ENCODE measurements at places on chromosomes 4 and X. TPM values are rescaled to one million over a fixed set of nuclear protein-coding genes. Genes with fewer than 3 reads are reported as not detected.

DNA sequence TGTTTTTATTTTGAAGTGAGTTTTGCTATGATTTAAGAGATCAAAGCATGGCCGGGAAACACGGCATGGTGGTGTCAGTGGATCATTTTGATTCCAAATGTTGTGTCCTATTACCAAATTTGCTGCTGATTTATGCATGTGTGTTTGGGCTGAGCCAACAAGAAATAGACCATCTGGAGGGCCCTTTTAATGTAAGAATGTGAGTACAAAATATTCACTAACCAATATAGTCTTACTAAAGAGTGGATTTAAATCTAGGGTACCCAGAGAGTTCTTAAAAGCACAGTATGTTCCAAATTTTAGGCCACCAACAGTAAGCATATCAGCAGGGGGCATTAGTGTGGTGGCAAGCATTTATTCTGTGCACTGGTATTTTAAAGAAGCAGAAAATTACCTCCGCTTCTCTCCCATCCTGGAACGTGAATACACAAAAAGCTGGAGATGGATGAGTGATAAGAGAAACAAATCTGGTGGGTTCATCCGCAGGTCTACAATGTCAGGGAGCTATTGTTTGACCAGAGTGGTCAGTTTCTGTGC is 444.4 kb upstream of the IGFBP7 start:
- ATAC-seq = no peak

DNA sequence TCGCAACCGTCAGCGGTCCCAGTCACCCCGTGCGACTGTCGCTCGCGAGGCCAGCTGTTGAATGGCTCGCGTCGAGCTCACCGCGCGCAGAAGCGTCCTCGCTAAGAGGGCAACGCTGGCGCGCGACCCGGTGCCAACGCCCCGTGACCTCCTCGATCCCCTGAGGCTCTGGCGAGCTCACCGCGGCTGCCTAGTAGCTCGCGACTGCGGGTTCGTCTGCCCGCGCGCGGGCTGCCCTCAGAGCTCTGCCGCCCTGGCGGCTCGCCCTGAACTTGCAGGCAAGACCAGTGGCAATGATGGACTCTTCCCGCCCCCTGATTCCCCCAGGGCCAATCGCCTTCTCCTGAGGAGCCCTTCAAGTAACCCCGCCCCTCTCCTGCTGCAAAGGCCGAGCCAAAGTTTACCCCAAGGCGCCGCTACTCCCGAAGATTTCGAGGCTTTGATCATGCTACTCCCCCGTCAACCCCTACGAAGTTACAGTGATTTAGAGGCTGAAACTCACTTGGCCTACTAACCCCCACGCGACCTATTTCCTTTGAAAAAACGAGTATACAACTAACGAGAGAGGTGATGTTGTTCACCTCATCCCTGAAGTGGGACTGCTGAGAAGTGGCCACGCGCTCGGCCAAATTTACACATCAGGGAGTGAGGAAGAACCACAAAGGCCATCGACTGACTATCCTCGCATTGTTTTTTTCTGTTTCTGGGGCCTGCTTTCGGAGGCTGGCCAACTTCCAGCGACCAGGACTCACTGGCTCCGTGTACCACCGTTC is 37.5 kb downstream of the PGRMC1 start:
- peak; percentile 93 for ATAC-seq

DNA sequence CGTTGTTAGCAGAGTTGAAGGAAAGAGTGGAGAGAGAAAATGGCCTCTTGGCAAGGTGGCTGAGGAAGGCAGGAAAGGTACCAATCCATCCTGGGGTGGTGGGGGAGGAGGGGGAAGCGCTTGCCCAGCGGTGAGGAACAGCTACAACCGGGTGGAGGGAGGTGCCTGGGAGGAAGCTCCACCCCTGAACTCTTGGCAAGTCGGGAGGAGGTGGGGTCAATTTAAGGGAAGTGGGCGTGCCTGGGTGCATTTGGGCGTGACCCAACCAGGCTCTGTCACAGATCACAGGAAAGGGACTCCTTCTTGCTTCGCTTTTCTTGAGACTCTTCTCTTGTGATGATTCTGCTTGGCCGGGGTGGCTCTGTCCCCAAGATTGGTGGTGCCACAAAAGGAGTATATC is 41.7 kb downstream of the BCORL1 start:
- ATAC-seq = peak; percentile 100

- no peak for ATAC-seq
Observed at GRCh38 chr4:136861091-136861490, 671.2 kb downstream of the PCDH18 start.

DNA sequence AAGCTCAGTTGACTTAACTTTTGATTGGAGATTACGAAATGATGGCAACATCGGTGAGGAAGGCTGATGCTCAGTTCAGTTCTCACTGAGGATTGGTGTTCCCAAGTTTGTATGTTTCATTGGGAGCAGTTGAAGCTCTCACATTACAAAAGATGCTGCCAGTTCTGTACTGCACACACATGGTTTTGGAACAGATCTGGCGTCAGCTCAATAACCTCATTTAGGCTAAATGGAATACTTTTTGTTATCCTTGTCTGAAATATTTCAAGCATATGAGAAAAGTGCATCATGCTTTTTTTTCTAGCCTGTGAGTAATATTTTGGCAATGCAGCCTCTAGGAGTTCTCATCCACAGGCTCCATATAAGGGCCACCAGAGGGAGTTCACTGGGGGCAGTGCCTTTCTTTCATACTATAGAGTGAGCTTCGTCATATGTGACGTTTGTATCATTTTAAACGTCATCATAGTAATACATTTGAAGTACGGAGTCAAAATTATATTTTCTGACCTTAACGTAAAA is 4.1 kb downstream of the ENPEP start:
- no peak for ATAC-seq

DNA sequence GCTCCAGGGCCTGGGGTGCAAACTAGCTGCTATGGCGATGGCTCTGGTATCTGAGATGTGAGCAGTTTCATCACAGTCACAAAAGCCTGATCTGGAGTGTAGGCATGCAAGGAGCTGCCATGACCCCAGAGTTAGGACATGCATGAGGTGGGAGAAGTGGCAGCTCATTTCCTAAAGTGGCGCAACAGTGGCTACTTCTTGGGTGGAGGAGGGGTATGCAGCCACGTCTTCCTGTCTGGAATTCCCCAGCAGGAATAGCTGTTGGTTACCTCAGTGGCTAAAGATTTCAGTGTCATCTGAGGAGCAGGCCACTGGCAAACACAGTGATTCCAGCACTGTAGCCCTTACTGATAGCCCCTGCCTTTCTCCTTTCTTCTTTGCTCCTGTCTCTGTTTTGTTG is 1382.5 kb downstream of the C4orf33 start:
- ATAC-seq = no peak

GRCh38 chrX:69036674-69037573 is 128.3 kb downstream of the PJA1 start:
- ATAC-seq = no peak

GRCh38 chrX:108285918-108286317 is 152.3 kb downstream of the COL4A6 start:
- no peak for ATAC-seq

DNA sequence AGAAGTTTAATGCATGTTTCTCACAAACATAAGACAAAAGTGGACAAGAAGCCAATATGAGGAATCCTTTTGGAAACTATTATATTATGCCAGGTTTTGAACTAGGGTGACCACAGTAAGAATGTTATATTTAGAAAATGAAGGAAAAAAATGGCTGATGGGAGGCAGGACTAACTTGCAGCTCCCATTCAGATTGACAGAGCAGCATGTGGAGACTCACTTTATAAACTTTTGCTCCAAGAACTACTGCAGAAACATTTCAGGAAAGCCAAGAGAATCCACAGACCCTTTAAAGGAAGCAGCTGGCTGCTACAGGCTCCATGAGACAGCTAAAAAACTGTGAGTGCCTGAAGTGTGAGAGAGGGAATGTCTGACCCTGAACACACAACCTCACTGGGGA is 738.6 kb upstream of the GRIA3 start:
- no peak for ATAC-seq

DNA sequence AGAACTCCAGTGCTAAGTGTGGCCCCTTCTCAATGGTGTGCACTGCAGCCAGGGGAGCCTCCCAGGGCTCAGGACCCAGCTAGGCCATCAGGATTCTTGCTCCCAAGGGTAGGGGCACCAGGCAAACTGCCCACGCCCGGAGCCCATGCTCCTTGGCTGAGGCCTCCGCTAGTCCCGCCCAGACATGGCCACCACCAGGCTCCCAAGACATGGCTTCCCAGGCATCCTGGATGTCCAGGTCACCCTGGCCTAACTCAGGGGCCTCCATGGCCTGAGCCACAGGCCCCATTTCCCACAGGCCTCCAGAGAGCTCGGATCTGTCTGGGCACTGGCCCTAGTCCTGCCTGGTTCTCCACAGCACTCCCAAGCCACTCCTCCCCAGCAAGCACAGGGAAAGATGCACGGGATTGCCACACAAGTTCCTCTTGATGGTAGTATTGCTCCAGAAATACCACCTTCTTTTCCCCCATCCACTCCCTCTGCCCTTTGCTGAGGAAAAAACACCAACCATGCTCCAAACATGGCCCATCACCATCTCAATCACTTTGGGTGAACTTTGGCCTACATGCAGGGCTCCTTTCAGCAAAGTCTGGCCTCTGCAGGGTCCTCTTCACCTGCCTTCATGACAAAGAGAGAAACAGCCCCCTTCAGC is 274.7 kb upstream of the AGTR2 start:
- ATAC-seq = no peak

- ATAC-seq = no peak
Observed at GRCh38 chrX:45956191-45956870, 588.9 kb downstream of the ZNF674 start.

GRCh38 chr4:156052116-156052515 is 98.5 kb upstream of the CTSO start:
- ATAC-seq = no peak

- ATAC-seq = peak; percentile 99
Observed at GRCh38 chrX:107454302-107454701, 4.8 kb downstream of the FRMPD3 start.

DNA sequence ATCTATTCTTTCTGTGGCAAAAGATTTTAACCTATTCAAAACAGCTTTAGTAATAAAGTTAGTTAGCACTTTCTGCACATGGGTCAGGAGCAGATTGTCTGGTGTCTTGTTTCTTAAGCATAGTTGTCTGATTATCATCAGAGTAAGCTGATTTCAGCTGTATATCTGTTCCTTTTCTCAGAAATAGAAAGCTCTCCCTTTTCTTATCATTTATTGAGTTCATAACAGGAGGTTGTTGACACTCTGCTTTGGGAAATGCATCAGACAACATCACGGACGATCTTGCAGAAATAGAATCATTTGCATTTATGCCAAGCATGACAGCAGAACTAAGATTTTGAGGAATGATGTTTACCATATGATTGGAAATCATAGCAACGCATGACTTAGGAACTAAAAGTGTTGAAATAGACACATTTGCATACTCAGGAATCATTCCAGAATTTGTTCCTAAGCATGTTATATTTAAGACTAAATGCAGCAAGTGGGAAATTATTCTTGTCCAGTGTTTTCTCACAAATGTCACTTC is 66.7 kb downstream of the RBMX2 start:
- no peak for ATAC-seq

GRCh38 chr4:169766741-169767140 is 9.0 kb upstream of the HPF1 start:
- no peak for ATAC-seq

DNA sequence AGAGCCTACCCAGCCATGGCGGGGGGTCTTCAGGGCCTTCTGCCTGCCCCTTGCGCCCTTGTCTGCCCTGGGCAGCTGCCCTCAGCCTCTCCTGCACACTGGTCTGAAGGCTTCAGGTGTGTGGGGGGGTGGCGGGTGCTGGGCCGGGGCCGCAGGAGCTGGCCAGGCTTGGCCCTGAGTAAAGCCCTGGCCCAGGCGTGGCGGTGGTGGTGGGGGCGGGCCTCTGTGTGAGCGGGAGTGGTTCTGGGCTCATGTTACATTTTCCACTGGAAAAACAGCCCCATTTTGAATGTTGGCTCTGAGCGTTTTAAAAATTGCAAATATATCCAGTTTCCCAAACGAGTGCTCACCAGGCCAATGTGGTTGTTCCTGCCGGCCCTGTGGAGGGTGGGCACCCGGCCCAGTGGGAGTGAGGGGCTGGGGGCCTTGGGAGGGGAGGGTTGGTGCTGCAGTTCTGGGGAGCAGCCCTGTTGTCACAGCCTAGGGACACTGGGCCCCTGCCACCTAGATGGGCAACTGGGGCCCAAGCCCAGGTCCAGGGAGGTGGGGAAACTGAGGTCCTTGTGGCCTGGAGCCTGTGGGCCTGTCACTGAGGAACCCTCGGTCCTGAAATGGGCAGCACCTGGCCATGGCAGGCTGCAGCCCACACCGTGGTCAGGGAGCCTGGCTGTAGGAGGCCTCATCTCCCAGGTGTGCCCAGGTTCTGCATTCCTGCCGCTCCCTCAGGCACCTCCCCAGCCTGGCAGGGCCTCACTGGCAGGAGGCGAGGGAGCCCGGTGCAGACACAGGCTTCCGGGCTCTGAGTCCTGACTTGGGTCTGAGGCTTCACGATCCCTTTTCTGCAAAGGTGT is 28.3 kb downstream of the FGFRL1 start:
- ATAC-seq = no peak

DNA sequence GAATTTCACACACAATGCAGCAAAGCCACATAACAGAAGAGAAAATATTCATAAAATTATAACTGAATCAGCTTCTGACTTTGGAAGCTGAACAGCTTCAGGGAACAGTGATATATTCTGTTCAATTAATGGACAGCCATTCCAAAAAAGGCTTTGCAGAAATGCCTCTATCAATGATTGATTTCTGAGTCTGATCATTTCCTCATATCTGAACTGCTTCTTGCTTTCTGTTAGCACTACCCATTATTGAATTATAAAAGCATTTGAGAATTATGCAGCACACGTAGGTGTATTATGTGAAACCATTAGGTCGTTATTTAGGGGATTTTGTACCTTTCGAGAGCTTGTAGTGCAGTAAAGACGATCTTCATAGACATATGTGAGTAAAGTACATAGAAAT is 159.6 kb downstream of the STIM2 start:
- ATAC-seq = no peak

GRCh38 chrX:68376373-68376772 is 56.9 kb downstream of the OPHN1 start:
- ATAC-seq = no peak

DNA sequence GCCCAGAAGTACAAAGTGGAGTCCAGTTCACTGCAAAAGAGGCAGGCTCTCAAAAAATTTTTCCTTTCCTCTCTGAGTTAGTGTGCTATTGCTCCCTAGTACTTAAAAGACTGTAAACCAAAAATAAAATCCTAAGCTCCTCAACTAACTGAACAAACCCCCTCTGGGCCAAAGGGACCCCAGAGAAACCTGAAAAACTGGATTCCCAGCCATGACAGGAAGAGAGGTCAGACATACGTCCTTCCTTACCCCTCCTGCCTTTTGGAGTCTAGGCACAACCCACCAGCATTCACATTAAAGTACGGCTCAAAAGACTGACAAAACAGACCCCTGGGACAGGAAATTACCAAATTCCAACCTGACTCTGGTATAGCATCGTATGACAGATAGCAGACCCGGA is 957.9 kb upstream of the PRKX start:
- no peak for ATAC-seq

CLCN4 gene
- total RNA-seq = not detected

WAS gene
- 102 TPM for total RNA-seq

AGA gene
- total RNA-seq = 21.0 TPM

COL4A5 gene
- total RNA-seq = not detected

SERPINA7 gene
- not detected for total RNA-seq

UGT2A2 gene
- not detected for total RNA-seq

FDCSP gene
- total RNA-seq = not detected

CXorf65 gene
- total RNA-seq = 36.4 TPM
